ENCODE measurements at places on chromosomes 1 and 21.

DNA sequence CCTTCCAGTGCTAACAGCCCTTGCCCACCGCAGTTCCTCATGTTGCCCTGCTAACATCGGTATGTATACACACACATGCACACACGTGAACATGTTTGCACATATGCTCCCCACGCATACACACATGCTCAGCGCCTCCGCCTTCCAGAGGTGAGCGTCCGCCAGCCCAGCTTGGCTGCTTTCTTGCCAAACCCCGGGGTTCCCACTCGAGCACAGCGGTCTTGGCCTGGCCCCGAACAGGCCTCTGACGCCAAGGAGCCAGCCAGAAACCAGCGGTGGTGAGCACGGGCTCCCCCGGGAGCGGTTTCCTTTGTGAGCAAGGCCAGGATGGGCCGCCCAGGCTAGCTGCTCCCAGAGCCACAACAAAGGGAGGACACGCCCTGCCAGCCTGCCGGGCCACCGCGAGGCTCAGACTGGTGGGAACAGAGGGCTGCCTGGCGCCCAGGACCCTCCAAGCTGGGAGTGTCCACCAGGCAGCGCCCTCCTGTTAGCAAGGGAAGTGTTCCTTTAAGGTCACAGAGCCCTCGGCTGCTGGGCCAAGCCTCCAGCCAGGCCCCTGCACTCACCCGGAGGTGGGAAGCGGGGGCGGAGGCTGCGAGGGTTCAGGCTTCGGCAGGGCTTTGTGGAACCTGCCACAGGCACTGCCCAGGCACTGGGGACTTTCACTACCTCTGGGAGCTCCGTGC lies 65.4 kb downstream of the ALPL start:
- DNase-seq: no peak

DNA sequence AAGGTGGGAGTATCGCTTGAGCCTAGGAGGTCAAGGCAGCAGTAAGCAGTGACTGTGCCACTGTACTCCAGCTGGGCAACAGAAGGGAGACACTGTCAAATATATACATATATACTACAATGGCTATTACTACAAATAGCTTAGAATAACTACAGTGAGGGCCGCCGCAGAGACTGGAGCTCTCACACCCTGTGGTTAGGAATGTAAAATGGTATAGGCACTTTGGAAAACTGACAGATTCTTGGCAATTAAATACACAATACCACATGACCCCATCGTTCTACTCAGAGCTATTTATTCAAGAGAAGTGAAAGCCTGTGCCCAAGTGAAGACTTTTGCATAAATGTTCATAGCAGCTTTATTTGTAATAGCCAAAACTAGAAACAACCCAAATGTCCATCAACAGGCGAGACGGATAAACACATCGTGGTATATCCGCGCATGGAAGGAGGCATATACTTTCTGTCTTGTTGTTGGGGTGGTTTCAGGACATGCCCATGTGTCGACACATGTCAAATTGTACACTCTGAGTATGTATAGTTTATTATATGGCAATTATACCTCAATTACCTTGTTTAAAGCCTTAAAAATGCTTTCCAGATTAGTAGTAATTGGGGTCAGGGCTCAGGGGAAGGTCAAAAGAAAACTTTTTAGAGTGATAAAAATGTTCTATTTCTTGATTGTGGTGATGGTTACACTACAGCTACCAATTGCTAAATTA lies 123.4 kb downstream of the RIPK4 start:
- DNase-seq: no peak

GRCh38 chr1:28091043-28091781 lies 2.8 kb upstream of the EYA3 start:
- DNase-seq: peak; percentile 94

DNA sequence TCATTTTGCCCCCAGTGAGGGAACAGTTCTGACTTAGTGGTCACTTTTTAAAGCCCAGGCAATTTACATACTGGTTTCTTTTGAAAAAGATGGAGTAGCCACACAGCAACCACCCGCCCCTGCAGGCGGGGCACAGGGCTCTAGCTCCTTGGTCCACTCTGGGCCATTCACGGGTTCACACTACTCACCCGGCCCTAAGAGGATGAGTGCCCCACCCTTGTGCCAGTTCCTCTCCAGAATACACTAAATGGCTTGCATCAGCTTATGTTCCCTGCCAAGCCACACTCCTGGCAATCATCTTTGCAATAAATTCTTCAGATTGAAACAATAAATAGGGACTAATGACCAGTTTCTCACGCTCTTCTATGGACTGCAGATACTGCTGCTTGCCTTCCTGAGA lies 15.7 kb upstream of the ATP13A2 start:
- no peak for DNase-seq

DNA sequence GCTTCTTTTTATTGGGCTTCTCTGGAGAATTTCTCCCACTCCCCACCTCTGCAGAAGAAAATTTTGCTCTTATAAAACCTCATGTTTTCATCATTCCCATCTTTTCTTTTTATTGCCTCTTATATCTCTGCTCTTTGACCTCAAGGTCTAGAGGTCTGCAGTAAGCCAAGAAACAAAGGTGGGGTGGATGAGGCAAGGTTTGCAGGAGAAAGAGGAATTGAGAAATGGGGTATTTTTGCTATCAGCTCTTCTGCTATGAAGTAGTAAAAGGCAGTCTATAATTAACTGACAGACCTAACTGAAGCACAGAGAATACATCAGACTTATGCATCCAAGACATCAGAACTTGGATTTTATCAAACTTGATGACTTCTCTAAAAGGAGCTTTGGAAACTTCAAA lies 22.9 kb downstream of the SYT11 start:
- no peak for DNase-seq

DNA sequence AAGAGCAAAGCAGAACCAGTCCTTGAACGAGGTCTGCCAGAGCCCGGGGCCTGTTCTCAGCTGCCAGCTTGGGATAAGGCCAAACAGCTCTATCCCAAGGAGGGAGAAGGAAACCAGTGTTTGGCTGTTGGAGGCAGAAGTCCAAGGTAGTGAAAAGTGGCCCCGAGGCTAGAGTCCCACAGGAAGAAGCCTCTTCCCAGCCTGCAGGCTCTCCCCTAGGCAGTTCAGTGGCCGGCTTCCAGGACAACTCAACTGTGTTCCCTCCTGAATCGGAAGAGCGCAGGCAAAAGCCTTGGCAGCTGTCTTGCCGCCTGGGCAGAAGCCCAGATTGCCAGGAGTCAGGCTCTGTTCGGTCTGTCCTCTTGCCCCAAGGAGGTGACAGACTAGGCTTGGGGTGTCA lies 19.3 kb downstream of the QSOX1 start:
- DNase-seq: no peak

GRCh38 chr21:41289431-41289830 lies 27.2 kb upstream of the FAM3B start:
- DNase-seq: no peak

DNA sequence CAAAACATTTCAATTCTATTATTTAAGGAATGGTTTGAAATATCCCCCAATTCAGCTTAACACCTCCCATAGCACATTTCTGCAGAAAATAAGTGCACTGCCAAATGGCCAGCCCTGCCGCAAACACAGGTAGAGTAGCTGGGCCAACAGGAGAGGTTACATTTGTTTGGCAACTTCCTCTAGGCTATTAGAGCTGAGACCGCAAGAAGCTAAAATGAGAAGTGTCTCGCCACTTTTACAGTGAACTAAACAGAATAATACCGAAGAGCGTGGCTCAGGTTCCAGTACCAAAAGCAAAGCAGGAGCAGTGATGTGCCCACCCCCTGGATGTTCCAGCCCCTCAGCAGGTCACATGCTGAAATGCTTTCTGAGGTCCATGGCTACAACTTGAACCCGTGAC lies 154.5 kb upstream of the PKN2 start:
- DNase-seq: no peak

DNA sequence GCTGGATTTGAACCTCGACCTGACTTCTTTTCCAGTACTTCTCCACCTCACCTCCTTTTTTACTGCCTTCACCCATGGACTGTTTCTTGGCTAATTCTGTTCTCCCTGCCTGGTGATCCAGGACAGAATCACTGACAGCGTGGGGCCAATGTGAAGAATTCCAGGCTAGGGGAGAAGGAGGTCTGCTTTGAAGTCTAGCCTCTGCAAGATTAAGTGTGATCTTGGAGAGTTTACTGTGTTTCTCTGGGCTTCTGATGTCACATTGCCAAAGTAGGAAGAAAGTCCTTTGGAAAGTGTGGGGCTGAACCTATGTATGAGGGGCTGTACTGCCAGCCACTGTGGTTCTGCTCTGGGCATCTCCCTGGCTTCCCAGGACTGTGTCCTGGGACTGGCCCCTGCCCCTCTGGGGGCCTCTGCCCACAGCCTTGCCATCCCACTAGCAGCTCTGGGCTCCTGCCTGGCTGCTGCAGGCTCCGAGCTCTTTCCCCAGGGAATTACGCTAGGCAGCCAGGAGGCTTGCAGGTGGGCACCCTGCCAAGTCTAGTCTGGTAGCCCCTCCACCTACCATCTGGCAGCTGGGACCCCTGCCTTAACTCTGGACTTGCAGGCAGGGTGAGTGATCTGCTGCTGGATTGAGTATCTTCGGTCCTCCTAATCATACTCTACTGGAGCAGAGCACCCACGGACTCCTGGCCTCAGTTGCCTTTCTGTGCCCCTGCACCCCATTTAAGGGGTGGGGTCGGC lies 52.2 kb downstream of the YARS1 start:
- no peak for DNase-seq

DNA sequence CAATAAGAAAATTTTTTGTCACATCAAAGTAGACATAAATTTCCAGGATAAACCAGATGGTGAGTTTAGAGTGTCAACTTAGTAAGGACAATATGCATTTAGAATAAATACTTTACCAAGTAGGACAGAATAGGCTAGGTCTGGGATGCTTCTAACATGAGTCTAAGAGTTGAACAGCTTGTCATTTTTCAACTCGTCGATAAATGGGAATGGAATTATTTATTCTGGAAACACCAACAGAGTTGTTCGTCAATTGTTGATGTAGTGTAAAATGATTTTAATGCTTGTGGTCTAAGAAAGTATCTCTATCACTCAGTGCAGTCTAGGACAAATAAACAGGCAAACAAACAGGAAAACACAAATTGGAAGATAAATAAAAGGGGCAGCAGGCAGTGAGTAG lies 358.4 kb upstream of the ST6GALNAC5 start:
- DNase-seq: no peak

DNA sequence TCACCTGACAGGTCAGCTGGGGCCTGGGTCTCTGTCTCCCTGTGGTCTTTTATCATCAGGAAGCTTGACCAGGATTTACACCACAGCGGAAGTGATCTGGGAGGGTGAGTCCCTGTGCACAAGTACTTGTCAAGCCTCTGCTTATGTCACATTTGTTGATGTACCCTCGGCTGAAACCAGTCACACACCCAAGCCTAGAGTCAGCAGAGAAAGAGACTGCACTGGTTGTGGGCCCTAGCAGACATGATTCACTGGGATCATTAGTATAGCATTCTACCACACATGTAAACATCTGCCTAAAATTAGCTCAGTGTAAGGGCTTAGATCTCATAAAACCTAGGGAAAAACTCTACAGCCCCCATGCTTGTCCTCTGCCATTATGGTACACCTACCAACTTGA lies 79.3 kb upstream of the LAMC2 start:
- no peak for DNase-seq

DNA sequence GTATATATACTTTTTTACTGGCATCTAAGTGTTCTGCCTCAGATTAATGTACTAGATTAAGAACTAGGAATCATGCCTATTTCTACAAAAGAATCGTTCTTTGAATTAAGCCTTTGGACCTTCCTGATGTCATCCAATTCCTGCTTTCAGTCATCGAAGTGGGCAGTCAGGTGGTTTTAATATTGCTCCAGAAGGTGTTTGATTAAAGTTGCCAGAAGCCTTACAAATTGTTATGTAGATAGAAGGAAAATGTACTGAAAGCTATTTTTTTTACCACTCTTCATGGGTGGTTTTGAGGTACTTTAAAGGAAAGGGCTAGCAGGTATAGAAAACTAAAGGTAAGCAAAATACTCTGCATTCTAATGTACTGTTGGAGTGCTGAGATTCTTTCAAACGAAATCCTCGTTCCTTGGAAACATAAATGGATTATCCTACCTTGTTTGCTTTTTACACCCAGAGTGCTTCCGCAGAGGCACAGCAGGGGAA lies 716 bp downstream of the CTBS start:
- DNase-seq: no peak

DNA sequence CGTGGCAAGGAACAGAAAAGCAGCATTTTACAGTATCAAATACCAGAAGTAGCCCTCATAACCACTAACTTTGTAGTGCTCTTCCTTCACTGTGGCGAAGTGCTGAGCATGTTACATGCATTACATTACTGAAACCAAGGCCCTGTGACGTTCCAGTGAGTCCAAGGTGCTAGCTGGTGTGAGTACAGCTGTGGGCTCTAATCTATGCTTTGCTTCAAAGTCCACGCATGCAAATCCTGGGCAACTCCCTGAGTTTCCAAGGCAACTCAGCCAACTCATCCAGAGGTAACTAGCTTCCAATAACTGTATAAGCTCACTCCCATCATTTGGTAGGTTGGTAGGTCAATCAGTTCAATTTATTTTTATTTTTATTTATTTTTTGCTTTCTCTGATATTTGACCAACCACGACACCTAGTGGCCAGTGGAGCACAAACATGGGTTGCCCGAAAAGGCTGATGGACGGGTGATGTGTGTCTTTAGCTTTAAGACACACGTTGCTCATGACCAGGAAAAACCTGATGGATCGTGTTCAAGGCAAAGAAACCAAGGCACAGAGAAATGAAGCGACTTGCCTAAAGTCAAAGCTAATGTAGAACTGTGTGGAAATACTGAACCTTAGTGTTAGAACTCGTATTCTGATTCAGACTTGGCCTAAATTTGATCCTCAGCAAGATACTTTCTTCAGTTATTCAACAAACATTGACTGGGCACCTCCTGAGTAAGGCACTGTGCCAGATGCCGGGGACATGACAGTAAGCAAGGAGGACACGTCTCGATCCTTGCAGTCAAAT lies 73.0 kb downstream of the GNG12 start:
- DNase-seq: peak; percentile 86

DNA sequence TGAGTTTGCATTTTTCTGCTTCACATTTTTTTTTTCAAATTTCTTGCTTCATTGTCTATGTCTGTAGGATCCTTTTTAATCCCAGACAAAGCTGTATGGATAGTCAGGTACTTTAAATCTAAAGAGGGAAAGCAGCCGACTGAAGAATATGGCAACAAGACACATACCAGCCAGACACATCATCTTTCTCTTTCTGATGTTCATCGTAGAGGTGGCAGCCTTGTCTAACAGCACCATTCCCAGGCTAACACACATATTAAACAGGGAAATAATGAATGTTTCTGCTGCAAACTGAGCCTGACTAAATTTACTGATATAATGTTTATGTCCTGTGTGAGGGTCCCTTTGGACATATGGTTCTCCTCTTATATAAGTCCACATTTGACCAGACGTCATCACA lies 3.7 kb upstream of the TEKT2 start:
- no peak for DNase-seq
